Right forelimb (tissue), 1 donor: ENCODE measurements at places on chromosomes 16 and 17.
A peak's percentile ranks its signal among the peaks of the same experiment; 100 is the strongest.

DNA sequence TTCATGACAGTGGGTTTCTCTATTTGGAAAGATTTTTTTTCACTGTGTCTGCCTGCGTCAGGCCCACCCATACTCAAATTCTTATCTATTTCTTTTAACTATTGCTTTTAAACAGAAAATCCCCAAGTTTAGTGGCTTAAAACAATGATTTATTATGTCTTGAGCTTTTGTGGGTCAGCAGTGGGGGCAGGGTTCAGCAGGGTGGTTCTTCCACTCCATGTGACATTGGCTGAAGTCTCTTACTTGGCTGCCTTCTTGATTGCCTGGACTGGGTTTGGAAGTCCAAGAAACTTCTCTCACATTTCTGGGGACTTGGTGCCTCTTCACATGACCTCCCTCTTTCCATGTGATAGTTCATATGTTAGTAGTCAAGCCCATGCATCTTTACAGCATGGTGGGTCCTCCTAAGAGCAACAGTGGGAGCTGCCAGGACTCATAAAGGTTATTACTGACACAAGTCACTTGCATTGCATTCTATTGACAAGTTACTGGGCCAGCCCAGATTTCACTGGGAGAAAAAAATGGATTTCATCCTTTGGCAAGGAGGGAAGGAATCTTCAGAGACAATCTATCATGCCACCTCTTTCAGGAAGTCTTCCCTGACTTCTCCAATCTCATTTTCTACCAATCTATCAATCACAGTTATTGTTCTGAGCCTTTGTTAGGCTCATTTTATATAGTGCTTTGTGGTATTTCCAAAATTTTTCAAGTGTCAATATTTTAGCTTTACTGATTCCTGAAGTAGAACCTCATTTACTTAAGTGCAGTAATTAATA, 436.1 kb downstream of the XYLT1 start:
- no peak for DNase-seq

DNA sequence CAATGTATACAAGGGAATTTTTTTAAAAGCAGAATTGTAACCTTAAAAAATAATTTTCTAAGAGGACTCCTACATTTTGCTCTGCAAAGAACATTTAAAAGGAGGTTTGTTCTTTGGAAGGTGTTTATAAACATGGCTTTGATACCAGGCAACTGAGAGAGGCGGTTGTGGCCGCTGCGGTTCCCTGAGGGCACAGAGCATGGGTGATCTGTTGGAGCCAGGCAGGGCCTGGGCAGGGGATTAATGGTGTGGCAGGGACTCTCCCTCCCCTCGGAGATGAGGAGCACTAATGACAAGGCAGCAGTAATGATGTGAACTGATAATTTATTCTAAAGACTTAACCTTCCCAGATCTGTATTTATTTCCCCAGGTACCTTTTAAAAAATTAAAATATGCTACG, 65.4 kb downstream of the WWP2 start:
- DNase-seq: no peak

GRCh38 chr17:56020369-56020768, 132.9 kb upstream of the ANKFN1 start:
- no peak for DNase-seq

DNA sequence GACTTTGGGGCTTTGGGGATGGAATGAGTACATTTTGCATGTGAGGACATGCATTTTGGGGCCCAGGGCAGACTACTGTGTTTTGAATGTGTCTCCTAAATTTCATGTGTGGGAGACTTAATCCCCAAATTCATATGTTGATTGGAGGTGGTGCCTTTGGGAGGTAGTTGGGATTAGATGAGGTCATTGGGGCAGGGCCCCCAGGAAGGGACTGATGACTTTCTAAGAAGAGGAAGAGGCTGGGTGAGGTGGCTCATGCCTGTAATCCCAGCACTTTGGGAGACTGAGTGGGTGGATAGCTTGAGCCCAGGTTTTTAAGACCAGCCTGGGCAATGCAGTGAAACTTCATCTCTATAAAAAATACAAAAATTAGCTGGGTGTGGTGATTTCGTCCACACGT, 42.8 kb upstream of the RAI1 start:
- DNase-seq: no peak

DNA sequence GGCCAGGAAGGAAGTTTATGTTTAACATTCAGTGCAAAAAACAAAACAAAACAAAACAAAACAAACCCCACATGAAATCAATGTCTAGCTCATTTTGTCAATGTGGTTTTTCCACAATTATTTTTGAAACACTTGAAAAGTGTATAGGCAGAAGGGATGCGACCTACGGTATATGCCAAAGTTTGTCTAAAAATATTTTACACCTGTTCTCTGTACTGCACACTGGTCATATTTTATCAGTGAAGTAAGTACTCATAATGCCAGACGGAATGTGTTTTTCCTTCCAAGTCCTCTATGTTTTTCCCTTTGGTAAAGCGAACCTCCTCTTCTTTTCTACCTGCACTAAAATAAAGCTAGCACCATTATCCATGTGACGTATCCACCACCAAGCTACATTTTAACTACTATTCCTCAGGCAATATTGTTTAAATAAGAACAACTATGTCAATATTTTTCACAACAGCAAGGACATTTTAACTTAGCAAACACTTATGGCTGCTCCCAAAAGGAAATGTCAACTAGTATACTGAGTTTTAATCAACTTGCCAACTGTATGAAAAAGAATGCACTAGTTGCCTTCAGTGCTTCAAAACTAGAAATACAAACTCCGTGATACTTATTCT, 10.3 kb downstream of the TOB1 start:
- no peak for DNase-seq

- DNase-seq: no peak
Measured at GRCh38 chr17:39527220-39527813, 66.0 kb downstream of the CDK12 start.

DNA sequence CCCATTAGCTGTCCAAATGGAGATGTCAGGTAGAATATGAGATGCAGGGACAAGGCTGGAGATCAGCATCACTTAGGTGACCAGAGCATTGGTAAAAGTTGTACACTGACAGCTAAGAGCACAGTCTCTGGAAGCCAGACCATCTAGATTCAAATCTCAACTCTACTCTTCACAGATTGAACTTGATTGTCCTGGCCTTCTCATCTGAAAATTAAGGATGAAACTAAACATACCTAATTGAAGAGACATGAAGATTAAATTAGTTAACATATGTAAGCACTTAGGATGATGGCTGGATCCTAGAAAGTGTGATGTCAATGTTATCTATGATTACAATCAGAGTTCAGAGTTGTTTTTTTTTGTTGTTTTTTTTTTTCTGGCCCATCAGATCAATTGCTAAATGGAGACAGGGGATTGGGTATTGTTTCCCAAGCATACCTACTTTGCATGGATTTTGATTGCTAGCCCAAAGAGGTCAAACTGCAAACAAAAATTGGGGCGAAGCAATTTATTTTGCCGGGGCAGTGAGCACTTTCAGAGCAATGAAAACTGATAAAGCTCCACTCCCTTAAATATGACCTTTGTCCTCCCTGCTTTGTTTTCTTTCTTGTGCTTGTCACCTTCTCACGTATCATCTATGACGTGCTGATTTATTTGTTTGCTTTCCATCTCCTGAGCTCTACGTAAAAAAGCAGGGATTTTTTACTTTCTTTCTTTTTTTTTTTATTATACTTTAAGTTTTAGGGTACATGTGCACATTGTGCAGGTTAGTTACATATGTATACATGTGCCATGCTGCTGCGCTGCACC, 217.6 kb upstream of the CPHXL start:
- no peak for DNase-seq

GRCh38 chr16:86353948-86354347, 156.4 kb upstream of the FOXF1 start:
- DNase-seq: no peak

- peak; percentile 91 for DNase-seq
Measured at GRCh38 chr16:68529931-68530701, 9.0 kb upstream of the ZFP90 start.

- no peak for DNase-seq
Measured at GRCh38 chr16:82481455-82481854, 145.3 kb upstream of the CDH13 start.

DNA sequence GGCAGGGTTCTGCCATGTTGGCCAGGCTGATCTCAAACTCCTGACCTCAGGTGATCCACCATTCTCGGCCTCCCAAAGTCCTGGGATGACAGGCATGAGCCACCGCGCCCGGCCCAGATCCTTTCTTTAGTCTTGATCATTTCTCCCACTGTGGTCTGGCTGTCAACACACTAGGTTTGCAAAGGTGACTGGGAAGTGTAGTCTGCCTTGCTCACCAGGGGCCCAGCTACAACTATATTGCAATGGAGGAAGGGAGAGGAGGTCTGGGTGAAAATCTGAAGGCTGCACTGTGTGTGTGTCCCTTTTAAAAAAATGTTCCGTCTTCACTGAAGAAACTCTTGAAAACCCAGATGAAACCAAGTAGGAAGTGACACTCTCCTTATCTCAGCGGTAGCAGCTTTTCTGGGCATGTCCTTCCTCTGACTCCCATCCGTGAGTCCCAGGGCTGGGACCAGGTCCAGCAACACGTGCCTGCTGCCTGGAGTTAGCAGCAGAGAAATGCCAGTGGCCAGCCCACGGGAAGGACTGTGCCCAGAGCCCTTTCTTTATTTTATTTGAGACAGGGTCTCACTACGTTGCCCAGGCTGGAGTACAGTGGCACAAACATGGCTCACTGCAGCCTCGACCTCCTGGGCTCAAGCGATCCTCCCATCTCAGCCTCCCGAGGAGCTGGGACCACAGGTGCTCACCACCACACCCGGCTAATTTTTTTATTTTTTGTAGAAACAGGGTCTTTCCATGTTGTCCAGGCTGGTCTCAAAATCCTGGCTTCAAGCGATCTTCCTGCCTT, 17.8 kb upstream of the KIF19 start:
- DNase-seq: no peak

DNA sequence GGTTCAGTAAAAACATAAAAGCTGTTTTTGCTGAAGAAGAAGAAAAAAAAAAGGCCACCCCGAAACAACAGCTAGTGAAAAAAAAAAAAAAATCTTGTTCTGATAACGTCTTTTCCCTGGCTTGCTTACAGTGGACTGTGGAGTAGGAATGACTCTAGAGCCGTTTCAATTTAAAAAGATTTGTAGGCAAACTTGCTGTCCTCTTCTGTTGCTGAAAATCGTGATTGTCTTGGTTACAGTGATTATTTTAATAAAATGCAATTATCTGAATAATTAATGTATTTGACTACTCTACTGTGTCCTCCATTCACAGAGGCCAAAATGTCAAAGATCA, 190.6 kb upstream of the TBX2 start:
- DNase-seq: no peak

DNA sequence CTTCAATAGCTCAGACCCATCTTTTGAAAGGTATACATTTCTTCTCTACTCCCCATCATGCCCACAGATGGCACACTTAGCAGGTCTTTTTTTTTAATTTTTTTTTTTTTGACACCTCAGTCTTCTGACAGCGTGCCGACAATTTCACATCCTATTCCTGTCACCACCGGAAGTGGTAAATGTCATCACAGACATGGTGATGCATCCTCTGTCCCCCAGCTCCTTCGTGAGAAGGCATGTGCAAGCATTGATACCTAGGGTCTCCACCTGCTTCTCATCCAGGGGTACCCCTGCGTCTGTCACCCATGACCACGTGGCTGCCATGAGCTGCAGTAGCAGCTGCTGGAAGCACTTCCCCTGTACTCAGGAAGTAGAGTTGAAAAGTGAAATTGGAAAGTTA, 35.6 kb downstream of the ELAC2 start:
- DNase-seq: no peak

DNA sequence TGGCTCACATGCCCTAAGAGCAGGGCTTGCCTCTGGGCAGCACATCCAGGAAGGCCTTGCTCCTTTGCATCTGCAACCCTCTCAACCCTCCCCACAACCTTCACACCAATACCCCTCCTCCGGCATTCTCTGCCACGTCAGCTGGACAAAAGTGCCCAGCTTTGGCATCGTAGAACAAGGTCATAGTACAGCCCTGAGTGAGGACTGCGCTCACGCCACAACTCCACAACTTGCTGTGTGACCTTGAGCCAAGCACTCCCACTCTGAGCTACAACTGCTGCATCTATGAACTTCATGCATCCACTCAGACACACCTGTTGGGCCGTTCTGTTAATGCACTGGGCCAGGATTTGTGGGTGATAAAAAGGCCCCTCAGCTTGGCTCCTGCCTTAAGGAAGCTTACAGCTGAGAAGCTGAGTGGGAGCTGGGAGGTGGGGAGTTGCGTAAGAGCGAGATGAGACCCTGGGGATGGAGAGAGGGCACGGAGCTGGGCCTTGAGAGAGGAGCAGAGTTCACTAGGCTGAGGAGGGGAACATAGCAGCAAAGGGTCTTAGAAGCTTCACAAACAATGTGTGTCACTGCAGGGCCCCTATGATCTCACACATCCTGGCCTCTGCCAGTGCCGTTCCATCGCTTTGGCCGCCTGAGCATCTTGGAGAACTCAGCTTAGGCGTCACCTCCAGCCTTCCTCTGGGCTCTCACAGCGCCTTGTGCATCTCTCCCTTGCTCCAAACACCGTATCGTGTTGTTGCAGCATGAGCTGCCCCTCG, 8.6 kb upstream of the MRC2 start:
- DNase-seq: no peak

GRCh38 chr17:82234211-82235055, 5.6 kb downstream of the SLC16A3 start:
- DNase-seq: peak; percentile 40

DNA sequence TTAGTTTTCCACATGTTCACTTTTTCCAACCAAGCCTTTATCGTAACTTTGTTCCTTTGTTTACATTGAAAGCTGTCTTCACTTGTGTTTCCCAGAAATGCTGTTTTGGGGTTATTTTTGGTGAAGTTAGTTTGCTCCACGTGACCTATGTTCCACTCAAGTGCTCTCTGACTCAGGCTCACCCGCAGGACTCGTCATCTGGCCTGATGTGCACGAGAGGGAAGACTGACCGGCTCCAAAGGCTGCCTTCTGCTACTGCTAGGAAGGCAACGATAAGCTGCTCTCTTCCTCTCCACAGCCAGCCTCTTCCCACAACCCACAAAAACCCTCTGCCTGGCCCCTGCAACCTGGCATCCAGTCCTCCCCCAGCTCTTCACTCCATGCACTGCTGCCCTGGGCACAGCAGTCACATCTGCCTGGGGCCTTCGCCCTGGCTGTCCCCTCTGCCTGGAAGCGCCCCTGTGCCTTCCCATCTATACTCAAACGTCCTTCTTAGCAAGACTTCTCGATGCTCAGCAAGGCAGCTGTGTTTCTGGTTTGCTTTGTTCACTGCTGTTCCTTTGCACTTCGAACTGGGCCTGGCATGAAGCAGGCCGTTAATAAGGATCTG, 28.0 kb downstream of the ZCCHC14 start:
- DNase-seq: peak; percentile 62

GRCh38 chr17:76897023-76897422, 28.8 kb downstream of the MGAT5B start:
- DNase-seq: no peak

- DNase-seq: no peak
Measured at GRCh38 chr16:25045696-25046381, 30.7 kb upstream of the ARHGAP17 start.

DNA sequence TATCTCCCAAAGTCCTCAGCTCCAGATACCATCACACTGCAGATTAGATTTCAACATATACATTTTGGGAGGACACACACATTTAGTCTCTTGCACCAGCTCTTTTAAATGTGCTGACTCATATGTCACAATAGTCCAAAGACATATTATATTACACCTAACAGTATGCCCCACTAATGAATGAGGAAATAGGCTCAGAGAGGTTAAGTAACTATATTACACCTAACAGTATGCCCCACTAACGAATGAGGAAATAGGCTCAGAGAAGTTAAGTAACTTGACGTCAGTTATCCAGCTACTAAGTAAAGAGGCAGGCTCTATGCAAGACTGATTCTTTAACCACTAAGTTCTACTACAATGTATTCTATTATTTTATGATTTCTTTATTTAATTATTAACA, 9.7 kb downstream of the IRX6 start:
- no peak for DNase-seq
